Bone marrow (tissue), 2 donors: ENCODE measurements at places on chromosomes 16 and 17.

DNA sequence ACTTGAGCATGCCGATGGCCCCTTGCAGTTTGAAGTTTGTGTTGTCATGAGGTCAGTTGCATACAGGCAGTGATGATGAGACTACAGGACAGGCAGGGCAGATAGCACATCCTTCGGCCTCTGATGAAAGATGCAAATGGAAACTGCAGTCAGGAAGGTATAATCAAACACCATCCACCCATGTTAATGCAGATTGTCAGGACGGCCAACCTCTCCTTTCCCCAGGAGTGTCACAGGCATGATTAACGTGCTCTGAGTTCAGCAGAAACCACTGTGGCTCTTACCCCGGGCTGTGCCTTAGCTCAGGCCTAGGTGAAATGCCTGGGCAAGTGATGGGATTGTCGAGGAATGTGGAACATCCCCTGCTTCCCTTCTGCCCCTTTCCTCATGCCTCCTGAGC lies 893.5 kb upstream of the RBFOX1 start:
- DNase-seq: no peak

DNA sequence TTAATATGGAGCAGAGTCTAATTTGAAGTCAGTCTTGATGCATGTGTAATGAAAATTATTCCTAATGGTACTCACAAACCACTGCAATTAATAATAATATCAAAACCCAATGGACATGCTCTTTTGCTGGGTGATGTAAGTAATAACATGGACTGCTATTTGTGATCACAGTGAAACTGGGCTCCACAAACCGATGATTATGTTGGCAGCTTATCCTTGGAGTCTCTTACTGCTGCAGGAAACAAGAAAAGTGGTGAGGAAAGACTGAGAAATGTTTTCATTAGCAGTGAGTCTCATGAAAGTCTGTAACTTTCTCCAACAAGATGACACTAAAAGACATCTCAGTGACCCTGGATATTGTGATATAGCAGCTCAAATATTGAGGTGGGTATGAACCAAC lies 45.2 kb downstream of the TMEM100 start:
- no peak for DNase-seq

DNA sequence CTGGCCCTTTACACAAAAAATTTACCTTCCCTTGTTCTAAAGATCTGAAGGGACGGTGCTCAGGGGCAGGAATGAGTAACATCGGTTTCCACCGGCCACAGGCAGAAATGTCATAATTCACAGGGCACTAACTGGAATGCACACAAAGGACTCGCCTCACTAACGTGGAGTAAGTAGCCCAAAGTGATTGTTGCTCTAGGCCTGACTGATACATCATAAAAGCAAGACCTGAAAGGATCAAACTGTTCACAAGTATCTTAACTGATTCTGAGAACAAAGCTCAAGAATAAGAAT lies 8.9 kb upstream of the TCF25 start:
- DNase-seq: no peak

DNA sequence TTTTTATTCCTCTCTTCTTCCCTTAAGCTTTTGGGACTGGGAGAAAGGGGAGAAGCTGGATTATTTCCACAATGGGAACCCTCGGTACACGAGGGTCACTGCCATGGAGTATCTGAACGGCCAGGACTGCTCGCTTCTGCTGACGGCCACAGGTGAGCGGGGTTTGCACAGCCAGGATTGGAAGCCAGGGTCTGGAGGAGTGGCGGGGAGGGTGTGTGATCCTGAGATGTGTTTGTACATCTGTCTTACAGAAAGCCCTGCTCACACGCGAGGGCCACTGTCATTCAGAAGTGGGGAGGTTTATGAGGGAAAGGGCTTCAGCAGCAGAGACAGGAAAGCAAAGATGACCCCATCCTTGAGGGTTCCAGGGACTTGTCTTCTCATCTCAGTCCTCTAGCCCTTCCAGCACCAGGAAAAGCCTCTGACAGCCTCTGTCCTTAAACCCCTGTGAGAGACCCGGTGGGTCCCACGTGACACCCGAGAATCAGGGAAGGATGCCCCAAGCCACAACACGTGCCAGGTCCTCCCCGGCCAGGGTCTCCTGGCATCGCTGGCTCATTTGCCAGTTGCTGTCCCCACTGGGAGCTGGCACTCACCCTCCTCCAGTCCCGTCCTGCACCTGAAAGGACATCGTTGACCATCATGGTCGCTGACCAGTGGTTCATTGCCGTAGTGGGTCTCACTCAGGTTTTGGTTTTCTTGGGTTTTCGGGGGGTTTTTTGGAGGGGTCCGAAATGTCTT lies 44.3 kb upstream of the CHMP6 start:
- DNase-seq: no peak

DNA sequence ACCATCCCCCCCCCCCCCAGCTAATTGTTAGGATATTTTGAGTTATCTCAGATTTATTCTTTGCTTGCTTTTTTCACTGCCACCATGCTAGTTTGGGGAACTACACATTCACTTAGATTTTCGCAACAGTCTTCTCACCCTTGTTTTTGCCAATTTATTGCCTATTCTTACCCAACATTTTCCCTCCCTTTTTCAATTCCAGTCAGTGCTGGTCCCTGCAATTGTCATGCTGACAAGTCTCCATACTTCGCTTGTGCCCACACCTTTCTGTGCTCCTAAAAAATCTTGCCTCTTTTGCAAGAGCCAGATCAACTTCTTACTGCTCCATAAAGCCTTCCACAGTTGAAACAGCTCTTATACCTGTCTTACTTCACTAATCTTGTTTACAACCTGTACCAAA lies 16.3 kb downstream of the TNRC6A start:
- DNase-seq: no peak

DNA sequence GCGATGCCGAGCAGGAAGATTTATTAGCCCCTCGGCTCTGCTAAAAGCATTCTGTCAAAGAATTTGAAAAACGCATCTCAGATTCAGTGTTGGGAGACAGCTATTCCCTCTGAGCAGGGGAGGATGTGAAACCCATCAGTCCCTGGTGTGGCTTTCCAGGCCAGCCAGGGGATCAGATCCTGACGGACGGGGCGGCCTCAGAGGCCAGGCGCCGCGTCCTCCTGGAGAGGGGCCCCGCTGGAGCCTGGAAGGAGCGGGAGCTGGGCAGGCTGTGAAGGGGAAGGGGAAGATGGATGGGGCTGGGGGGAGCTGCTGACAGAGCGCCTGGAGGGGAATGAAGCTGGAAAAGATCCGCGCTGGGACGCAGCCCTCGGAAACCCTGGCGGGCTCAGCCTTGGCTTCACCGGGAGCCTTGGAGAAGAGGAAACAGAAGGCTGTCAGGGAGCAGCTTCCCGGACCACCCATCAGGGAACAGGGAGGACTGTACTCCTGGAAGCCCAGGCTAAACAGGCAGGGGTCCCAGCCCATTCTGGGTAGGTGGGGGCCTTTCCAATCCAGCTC lies 358.0 kb downstream of the C16orf95 start:
- DNase-seq: no peak

DNA sequence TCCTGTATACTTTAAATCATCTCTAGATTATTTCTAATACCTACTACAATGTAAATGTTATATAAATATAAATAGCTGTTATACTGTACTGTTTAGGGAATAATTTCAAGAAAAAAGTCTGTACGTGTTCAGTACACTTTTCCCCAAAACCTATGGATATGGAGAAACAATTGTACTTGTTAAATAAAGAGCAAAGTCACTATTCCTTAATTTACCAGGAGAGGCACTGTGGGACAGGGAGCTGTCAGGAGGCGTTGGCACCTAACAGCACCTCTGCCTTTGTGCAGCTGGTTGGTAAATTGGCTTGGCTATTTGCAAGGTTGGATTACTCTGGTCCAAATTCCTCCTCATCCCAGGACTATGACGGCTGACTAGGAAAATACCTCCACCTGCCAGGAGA lies 28.0 kb downstream of the CRHR1 start:
- no peak for DNase-seq

DNA sequence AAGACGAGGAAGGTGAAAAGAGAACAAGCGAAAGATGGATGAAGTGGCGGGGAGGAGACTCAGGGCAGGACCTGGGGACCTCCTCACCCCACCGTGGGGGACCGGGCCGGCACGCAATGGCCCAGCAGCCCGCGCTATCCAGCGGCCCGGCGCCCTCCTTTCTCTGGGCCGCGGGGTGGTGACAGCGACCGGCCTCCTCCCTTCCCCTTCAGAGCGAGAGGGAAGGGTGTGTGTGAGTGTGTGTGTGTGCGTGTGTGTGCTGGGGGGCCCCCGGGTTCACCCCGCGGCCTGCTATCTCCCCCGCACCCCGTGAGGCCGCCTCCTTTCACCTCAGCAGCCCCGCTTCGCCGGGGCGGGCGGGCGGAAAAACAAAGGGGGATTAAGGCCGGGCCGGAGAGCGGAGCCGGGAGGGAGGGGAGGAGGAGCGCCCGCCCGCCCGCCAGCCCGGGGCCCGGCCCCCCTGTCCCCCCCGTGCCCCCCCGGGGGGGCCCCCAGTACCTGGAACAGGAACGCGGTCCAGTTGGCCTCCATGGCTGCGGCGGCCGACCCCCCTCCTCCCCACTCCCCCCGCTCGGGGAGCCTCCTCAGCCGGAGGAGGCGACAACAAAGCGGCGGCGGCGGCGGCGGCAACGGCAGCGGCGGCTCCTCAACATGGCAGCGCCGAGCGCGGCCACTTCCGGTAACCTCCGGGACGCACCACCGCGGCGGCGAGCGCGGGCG lies at the start of gene VEZF1:
TSS of gene VEZF1 (minus strand) at position 674 of the 720 bp plus-strand sequence. CDS start at position 531, 143 bp downstream.
- DNase-seq: peak; percentile 61

GRCh38 chr16:81650982-81651562 lies 128.0 kb upstream of the PLCG2 start:
- no peak for DNase-seq

GRCh38 chr16:27756206-27756970 lies 206.4 kb downstream of the KATNIP start:
- DNase-seq: no peak

- DNase-seq: no peak
Measured at GRCh38 chr17:34377078-34377823, 14.2 kb upstream of the CCL1 start.

DNA sequence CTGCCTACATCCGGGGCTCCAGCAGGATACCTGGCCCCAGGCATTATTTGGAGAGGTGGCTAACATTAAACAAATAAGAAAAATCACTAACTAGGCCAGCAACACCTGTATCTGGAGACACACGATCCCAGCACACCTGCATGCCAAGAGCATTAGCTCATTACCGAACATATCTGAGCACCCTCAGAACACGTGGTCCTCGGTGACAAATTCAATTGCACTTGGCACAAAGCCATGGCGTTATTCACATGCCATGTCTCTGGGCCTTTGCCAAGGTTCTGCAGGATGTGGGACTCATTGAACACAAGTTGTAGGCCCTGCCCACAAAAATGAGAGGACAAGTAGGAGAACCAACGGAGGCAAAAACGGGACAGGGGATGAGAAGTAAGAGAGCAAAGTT lies 552.3 kb downstream of the TOX3 start:
- no peak for DNase-seq

DNA sequence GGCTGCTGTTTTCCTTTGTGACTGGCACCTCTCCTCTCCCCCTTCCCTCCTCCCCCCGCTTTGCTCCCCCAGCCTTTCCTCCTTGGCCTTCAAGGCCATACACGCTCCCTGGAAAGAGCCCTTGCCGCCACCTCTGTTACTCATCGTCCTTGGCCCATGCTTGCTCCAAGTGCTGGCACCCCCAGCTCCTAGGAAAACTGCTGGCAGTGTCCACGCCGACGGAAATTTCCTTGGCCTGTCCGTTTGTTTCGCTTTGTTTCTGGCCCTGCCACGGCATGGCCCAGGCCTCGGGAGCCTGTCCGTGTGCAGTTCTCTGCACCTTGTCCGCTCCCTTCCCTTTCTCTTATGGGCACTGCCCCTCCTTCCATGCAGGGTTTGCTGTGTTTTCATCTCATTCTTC lies 18.0 kb downstream of the CA5A start:
- DNase-seq: no peak

DNA sequence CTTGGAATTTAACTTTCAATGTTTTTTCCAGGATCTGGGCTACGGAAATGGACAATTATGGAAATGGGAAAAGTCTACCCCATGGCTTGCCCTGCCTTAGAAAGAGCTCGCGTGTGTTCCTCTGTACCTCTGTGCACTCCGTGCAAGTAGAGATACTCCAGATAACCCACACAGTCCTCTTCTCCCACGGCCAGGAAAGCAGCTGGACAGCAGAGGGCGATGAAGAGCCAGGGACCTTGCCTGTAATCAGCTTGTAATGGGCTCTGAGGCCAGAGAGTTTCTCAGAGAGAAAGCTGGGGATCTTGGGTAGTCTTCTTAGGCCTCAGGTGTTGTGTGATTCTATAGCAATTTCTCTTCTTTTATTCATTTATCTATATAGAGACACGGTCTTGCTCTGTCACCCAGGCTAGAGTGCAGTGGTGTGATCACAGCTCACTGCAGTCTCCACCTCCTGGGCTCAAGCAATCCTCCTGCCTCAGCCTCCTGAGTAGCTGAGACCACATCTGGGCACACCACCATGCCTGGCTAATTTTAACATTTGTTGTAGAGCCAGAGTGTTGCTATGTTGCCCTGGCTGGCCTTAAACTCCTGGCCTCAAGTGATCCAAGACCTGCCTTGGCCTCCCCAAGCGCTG lies 2.4 kb upstream of the SOCS7 start:
- DNase-seq: peak; percentile 86

- DNase-seq: no peak
Measured at GRCh38 chr16:72989579-72990551, 58.1 kb downstream of the ZFHX3 start.

GRCh38 chr16:86566966-86567700 lies 504 bp downstream of the FOXC2 start:
- DNase-seq: no peak

GRCh38 chr17:44636562-44636961 lies 19.7 kb upstream of the MEIOC start:
- no peak for DNase-seq

- DNase-seq: no peak
Measured at GRCh38 chr16:63938661-63939060, 1183.2 kb downstream of the CDH11 start.

GRCh38 chr16:88815901-88816589 lies 4.3 kb upstream of the APRT start:
- DNase-seq: peak; percentile 21
